ENCODE measurements at places on chromosomes 16 and 17.

GRCh38 chr16:88202207-88202745 is 180.5 kb upstream of the ZNF469 start:
- no peak for DNase-seq

DNA sequence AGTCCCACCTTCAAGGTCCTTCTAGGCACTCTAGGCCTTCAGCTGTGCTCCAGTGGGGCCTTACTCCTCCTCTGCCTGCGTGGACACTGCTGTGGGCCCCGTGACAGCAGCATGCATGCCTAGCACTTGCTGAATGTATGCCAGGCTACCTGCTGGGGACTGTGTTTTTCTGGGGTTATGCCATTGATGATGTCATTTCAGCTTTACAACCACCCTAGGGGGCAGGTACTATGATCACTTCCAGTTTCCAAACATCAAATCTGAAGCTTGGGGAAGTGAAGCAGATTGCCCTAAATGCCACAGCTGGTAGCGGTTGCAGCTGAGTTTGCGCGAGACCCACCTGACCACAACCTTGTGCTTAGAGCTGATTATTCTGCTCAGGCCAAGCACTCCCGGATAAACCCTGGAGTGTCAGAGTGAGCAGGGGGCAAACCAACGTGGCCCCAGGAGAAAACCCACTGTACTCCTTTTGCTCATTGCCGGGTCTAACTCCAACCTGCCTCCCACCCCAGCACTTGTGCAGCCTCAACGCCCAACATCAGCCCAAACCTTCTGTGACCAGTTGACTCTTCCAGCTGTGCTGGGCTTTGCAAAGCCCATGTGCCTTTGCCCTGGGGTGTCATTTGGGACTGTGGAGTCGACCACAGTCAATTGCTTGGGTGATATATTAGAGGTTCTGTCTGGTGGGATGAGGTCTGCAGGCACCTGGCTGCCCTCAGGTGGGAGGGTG is 168.4 kb downstream of the ENGASE start:
- no peak for DNase-seq

- DNase-seq: no peak
Measured at GRCh38 chr17:57735230-57735629, 9.9 kb downstream of the CCDC182 start.

DNA sequence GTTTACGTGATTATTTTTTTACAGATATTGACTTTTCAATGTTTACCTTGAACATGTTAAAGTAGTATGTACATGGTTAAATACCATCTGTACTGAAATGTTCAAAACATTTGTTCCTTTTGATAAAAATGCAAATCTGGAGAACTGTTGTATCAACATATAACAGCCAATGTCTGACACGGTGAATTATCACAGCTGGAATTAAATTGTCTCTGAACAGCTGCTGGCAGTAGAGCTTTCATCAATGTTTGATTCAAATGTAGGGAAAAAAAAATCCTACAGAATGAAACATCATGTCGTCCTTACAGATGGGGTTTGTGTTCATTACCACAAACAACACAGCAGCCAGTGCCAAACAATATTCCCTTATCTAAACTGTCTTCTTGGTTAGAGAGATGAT is 79.9 kb downstream of the TOX3 start:
- no peak for DNase-seq

DNA sequence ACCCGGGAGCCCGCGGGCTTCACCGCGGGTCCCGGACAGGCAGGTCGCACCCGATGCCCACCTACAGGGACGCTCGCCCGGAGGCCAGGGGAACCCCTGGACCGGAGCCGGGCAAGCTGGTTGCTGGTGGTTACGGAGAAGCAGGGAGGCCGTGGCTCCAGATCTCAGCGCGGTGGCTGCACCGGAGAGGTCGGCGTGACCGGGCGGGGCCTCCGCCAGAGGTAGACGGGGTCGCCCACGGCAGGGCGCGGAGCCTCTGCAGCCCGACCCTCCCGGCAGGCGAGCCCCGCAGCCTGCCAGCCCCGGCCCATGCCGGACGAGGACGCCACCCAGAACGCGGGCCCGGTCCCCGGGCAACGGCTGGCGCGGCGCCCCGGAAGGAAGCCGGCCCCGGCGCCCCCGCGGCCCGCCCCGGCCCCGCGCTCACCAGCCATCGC is 341 bp downstream of the PCYT2 start:
- DNase-seq: no peak

- DNase-seq: no peak
Measured at GRCh38 chr17:7146115-7146514, 31.5 kb upstream of the ASGR2 start.

DNA sequence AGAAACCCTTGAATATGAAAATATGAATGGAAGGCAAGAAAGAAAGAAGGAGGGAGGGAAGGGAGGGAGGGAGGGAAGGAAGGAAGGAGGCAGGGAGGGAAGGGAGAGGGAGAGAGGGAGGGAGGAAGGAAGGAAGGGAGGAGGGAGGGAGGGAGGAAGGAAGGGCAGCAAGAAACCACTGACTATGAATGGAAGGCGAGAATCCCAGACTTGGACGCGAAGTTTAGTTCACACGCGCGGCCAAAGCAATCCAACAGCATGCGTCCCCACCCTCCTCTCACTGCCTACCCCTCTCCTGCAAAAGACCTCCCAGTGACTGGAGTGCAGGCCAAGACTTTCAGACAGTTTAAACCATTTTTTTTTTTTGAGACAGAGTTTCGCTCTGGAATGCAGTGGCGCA is 7.9 kb upstream of the SMARCD2 start:
- peak; percentile 36 for DNase-seq

DNA sequence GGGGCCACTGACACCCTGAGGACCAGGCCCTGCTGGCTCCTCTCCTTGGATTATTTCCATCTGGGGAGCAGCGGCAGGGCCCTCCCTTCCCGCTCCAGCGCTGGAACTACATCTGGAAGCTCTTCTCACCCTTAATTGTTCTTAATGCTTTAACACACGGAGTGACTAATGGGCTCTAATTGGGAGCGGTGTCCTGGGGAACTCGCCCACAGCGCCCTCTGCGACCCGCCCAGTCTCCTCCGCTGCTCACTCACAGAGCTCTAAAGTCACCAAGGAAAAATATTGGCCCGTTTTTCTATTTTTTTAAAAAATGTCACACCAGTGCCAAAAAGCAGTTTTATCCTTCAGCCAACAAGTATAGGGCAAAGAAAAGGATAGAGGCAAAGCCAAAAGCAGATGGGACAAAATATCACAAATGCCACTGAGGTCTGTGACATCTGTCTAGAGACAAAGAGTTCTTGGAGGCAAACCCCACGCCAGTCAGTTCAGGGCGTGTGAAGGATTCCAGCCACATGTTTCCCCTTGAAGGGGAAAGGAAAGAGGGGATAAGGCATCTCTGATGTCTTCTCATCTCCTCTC is 134.7 kb downstream of the RBFOX3 start:
- DNase-seq: no peak

DNA sequence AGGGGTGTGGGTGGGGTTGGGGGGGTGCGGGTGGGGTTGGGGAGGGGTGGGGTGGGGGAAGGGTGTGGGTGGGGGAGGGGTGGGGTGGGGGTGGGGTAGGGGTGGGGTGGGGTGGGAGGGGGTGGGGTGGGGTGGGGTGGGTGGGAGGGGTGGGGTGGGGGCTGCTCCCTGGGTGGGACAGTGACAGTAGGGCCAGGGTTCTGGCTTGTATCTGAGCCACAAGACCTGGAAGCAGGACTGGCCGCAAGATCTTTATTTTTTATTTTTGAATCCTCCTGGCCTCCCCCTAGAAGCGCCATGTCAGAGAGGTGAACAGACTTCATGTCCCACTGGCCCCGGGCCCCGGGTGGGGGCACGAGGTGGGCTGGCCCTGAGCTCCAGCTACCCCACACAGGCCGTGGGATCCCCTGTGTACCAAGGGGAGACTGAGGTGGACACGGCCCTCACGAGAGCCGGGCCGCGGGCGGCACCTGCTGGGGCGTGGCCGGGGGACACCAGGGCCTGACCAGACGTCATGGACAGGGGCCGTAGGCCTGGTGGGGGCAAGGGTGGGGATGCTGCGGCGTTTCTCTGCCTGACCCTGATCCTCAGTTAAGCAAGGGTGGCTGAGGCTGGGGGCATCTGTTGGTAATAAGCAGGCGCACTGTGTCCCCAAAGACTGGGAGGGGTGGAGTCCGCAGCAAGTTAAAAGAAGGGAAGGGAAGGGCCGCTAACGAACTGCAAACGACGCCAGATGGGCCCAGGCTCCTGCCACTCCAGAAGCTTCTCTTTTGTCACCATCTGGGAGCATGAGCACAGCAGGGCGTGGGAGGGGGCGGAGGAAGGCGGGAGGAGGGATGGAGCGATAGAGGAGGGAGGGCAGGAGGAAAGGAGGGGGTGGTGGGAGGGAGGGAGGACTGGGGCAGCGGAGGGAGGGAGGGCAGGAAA is 22.3 kb upstream of the PABPN1L start:
- DNase-seq: no peak

DNA sequence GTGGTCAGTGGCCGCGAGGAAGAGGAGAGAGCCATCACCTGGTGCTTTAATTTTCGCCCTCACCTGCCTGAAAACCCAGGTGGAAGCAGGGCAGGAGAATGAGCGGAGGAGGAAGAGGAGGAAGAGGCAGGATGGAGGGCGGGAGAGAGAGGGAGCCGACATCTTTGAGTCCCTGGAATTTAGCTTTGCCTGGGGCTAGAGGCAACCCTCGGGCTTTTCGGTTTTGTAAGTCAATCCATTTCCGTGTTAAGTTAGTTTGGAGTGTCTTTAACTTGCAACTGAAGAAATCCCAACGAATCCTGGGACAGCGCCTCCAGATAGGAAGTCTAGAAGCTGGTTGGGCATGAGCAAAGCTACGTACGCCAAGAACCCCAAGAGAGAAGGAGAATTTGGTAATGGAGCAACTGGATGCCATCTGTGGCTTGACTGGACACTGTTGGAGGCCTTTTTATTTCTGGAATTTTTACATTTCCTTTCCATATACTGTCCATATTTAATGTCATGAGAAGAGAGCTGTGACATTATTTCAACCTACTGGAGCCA is 36.9 kb upstream of the ATP2A3 start:
- DNase-seq: no peak

DNA sequence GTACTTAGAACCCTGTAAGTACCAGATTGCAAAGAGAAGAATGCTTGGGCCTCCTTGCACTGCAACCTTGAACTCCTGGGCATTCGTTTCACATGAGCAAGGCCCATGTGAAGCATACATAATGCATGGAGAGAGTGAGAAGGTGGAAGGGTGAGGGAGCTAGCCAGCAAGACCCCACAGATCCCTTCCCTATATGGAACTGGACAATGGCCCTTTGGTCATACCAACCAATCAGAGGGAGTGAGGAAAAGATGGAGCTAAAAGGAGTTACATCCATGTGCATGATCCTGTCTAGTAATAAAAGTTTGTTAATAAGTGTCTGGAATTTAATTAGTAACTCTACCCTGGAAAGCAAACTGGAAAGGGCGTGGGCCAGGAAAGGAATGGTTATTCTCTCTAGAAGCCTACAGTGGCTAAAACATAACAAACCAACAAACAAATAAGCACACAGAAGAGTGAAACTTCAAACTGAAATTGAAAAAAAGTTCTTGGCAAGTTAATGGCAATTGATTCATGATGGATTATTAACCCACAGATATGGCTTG is 29.6 kb downstream of the DNAH3 start:
- DNase-seq: no peak

GRCh38 chr17:28684963-28685362 is 23.0 kb downstream of the SUPT6H start:
- no peak for DNase-seq

DNA sequence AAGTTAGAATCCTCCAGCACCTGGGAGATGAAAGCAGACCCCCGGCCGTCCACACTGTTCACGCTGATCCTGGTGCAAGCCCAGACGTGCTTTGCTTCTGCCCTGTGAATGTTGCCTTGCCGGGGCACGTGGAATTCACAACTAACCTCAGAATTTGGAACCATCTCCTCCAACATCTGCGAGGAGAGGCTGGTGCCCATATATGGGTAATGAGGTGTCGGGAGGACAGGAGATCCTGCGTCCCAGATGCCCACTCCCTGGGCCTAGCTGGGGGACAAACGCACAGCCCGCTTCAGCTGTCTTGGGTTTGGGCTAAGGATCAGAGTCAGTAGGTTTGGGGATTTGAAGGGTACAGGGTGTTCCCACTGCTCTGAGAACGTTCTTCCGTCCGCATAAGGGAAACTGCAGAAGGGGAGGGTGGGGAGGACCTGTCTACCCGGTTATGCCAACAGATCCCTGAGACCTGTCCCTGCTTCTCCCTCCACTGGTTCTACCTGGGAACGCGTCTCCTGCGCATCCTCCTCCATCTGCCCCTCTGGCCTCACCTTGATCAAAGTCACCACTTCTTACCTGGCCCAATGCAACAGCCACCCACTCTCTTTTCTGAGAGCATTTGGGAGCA is 14.1 kb downstream of the PPL start:
- no peak for DNase-seq

- no peak for DNase-seq
Measured at GRCh38 chr16:62665269-62665668, 629.0 kb upstream of the CDH8 start.

- DNase-seq: no peak
Measured at GRCh38 chr16:83940630-83941378, 12.2 kb upstream of the OSGIN1 start.

DNA sequence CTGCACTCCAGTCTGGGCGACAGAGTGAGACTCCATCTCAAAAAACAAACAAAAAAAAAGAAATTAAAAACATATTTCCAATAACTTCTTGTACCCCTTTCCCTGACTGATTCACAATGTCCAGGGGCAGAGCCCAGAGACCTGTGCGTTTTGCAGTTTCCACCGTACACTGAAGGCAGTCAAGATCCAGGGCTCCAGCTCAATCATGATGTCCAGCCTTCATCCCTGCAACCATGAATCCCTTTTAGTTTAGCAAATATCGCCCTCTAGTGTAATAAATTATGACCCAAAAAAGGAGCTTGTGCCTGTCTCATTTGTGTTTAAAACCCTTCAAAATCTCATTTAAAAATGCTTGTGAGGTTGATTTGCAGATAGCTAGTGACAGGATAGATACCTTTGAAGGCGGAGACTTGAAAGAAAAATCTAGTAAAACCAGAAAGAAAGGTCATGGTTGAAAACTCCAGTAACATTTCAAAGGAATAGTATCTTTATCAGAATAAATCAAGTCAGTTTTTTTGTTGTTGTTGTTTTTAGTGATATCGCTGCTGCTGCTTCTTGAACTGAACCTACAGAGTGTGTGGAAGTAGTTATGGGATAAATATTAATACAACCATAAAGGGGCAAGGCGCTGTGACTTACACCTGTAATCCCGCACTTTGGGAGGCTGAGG is 3.7 kb upstream of the ERN1 start:
- no peak for DNase-seq

DNA sequence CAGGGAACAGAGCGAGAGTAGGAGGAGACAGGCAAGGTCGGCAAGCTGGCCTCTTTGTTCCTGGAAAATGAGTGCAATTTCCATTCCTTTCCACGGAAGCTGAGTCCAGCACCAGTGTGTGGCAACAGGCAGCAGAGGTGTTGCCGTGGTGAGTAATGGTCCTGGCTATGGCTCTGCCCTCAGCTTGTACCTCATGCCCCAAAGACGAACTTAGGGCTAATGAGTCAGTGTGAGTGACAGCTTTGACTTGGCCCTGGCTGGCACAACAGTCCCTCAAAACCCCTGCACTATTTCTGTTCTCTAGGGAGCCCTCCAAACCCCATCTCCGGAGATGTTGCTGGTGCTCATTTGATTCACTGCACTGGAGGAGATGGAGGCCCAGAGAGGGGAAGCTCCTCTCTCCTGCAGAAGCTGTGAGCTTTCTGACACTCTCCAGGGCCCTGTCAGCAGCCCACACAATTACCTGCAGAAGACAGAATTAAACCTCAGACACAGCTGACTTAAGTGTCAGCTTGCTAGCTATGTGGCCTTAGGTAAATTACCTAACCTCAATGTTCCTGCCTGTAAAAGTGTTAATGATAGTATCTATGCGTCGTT is 129.9 kb downstream of the TMEM132E start:
- no peak for DNase-seq

GRCh38 chr17:45108595-45109521 is 23.5 kb downstream of the PLCD3 start:
- DNase-seq: no peak

- peak; percentile 47 for DNase-seq
Measured at GRCh38 chr16:68287276-68288251, 23.2 kb downstream of the SLC7A6OS start.
